Naive thymus-derived CD4-positive, alpha-beta T cell (primary cell): ENCODE measurements at places on chromosomes 7 and 10.

GRCh38 chr10:89213191-89213808 is 6.2 kb upstream of the CH25H start:
- no peaks in the 10 kb centered on the region for H3K4me1 ChIP-seq
- peaks cover 13% of the 10 kb centered on the region for H3K36me3 ChIP-seq
- DNase-seq: peak; percentile 50
- no peak overlapping the region for H3K27ac ChIP-seq
- no peak overlapping the region for H3K4me3 ChIP-seq
- H3K27me3 ChIP-seq: no peaks in the 10 kb centered on the region

DNA sequence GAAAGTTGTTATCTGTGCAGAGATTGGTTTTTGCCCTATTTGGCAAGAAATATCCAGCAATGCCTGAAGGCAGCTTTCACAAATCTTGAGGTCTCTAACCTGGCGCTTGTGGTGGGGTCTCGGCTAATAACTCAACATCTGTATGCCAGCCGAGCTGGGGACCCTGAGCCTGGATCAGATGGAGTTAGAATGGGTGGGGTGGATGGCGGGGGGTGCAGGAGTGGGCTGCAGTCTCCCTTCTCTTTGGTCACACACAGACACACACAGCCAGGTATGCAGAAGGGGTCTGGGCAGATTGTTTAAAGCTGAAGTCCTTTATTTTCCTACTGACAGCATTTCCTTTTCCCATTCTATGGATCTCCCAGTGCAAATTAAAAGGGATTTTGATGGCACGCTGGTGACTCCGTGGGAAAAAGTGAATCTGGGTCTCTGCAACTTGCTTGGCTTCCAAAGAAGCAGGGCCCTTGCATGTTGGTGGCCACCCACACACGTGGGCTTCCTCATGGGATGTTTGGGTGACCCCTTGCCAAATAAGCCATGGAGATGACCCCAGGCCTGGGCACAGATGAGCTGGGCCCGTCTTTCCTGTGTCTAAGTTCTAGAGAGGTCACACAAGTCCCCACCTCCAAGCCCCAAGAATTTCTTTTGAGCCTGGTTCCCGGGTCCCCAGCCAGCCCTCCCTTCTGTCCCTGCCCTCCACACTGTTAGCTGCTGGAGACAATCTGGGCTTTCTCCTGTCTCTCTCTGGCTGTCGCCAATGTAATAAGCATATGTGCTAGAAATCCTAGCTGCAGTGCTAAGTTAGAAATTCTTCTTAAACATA is 39.9 kb upstream of the EMX2 start:
- H3K4me1 ChIP-seq: no peaks in the 10 kb centered on the region
- no peak overlapping the region for H3K4me3 ChIP-seq
- DNase-seq: no peak
- no peaks in the 10 kb centered on the region for H3K27me3 ChIP-seq
- no peaks in the 10 kb centered on the region for H3K36me3 ChIP-seq

DNA sequence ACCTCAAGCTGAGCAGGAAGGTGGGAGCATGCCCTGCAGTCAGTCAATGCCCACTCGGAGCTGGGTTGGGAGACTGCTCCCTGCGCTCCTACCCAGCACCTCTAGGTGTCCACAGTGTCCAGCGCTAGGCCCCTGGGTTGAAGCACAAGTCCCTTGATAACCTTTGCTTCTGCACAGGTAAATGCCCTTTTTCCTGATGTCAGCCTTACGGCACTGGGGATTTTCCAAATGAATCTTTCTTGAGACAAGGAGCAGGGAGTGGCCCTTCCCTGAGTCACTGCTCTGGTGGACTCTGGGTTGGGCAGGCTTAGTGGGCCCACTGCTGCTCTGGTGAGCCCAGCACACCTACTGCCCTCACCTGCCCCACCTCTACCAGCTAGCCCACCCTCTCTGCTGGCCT is 61.9 kb upstream of the OPN4 start:
- no peak for DNase-seq
- no peak overlapping the region for H3K4me3 ChIP-seq
- H3K36me3 ChIP-seq: no peaks in the 10 kb centered on the region
- no peak overlapping the region for H3K27ac ChIP-seq

DNA sequence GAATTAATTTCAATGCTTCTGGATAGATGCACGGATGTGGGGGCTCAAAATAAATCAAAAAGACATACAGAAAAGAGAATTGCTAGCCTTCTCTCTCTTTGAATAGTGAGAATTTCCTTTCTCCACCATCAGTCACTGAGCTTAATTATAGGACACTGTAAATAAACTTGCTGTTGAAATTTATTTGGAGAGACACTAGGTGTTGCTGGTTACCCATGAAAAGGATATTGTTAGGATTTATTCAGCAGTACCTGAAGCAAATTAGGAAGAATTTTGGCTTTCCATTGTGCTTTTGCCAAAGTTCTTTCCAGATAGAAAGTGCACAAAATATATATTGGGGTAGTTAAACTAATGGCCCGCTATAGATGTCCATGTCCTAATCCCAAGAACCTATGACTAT is 27.6 kb downstream of the GCC1 start:
- no peak for DNase-seq
- no peaks in the 10 kb centered on the region for H3K27me3 ChIP-seq
- H3K27ac ChIP-seq: no peak overlapping the region
- H3K4me1 ChIP-seq: no peaks in the 10 kb centered on the region
- no peak overlapping the region for H3K4me3 ChIP-seq
- H3K36me3 ChIP-seq: no peaks in the 10 kb centered on the region

DNA sequence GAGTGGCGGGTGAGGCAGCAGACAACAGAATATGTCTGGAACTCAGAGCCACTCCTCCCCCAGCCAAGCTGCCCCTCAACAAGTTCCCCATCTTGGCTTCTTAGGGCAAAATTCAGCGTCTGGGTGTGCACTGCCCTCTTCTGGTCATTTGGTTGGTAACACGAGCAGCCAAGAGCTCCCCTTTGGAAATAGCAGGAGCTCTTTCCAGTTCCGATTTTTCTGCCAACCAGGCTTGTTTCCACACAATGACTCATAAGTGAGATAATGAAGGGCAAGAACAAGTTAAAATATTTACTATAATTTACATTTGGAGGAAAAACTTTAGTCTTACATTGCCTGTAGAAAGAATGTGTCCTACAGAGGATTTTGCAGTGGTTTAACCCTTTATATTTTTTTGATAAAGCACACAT is 70.5 kb downstream of the ADCYAP1R1 start:
- no peaks in the 10 kb centered on the region for H3K4me1 ChIP-seq
- H3K36me3 ChIP-seq: no peaks in the 10 kb centered on the region
- no peak overlapping the region for H3K4me3 ChIP-seq
- H3K27ac ChIP-seq: no peak overlapping the region
- H3K27me3 ChIP-seq: no peaks in the 10 kb centered on the region
- DNase-seq: no peak

DNA sequence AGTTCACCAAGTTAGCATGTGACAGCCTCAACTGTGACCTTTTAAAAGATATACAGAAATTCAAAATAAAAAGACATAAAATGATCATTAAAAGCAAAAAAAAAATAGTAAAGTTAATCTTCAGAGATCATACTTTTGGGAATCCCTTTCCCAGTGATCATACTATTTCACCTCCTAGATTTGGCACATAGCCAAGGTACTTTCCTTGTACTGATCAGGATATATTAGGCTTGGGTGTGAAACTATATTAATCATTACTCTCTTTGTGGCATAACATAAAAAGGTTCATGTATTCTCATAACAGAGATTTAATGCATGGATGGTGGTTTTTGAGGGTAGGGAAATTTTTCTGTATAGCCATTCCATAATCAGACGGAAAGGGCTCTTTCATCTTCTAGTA is 109.6 kb upstream of the ZWINT start:
- no peaks in the 10 kb centered on the region for H3K4me1 ChIP-seq
- H3K27me3 ChIP-seq: no peaks in the 10 kb centered on the region
- no peak overlapping the region for H3K4me3 ChIP-seq
- H3K36me3 ChIP-seq: no peaks in the 10 kb centered on the region
- no peak for DNase-seq

DNA sequence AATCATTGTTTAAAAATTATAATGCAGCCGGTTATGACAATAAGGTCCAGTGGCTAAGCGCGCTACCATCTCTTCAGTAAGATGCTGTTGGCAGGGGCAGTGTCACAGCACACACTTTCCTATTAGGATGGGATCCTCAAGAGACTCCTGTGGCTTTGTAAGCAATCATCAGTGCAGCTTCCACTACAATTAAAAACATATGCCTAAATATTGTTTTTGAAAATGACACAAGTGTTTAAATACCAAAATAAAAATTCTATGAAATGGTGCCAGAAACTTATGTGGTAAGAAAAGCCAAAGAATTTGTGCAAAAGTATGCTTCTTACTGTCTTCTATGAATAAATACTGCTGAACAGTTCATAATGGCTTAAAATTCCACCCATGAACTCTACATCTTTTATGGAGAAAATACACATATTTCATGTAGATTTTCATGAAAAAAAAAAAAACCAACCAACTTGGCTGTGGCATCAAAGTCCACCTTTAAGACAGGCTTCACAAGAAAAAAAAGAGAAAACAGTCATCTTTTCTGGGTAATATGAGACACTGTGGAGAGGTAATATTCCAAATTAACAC is 132.8 kb downstream of the SEMA3C start:
- no peak for DNase-seq
- no peak overlapping the region for H3K27ac ChIP-seq
- no peaks in the 10 kb centered on the region for H3K27me3 ChIP-seq

GRCh38 chr7:47451851-47452205 is 130.1 kb downstream of the TNS3 start:
- H3K4me3 ChIP-seq: no peak overlapping the region
- no peak for DNase-seq
- H3K27me3 ChIP-seq: no peaks in the 10 kb centered on the region
- H3K27ac ChIP-seq: no peak overlapping the region

DNA sequence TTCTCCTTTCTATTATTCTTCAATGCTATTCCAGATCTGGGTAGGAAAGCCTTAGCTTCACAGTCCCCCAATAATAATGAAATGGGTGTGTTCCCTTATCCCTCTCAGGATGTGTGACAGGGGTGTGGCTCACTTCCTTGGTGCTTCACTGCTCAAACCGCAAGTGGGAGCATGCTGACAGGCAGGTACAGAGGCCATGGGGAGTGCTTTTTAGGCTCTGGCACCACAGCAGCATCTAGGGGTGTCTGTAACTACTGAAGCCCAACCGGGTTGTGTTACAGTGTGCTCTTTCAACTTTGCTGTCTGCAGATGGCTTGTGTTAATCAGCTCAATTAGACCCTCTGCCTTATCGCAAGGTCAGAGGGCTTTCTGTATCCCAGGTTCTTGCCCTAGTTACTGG is 79.4 kb upstream of the CYP2C9 start:
- H3K27me3 ChIP-seq: no peaks in the 10 kb centered on the region
- no peaks in the 10 kb centered on the region for H3K4me1 ChIP-seq
- H3K27ac ChIP-seq: no peak overlapping the region
- H3K36me3 ChIP-seq: no peaks in the 10 kb centered on the region
- no peak overlapping the region for H3K4me3 ChIP-seq

GRCh38 chr7:24730018-24730369 is 27.3 kb downstream of the GSDME start:
- no peak overlapping the region for H3K27ac ChIP-seq
- H3K4me3 ChIP-seq: no peak overlapping the region
- DNase-seq: no peak
- no peaks in the 10 kb centered on the region for H3K36me3 ChIP-seq
- no peaks in the 10 kb centered on the region for H3K27me3 ChIP-seq

DNA sequence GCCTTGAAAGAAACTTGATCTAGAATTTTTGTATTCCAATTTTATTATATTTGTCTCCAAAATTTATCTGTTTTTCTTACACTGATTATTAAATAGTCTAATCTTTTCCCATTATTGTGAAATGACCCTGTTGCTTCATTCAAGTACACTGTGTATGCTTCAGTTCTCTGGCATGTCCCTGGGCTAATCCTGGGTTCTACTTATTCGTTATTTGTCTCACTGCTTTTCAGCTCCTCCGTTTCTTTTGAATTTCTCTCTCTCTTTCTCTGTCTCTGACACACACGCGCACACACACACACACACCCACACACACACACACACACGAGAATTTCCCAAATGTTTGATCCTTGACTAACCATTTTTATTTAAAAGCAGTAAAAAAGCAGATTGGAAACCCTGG is 768.6 kb downstream of the NRG3 start:
- H3K27me3 ChIP-seq: no peaks in the 10 kb centered on the region
- H3K36me3 ChIP-seq: no peaks in the 10 kb centered on the region
- H3K27ac ChIP-seq: no peak overlapping the region
- H3K4me3 ChIP-seq: no peak overlapping the region
- no peaks in the 10 kb centered on the region for H3K4me1 ChIP-seq
- no peak for DNase-seq

GRCh38 chr10:30499816-30500215 is 65.8 kb downstream of the MAP3K8 start:
- H3K36me3 ChIP-seq: no peaks in the 10 kb centered on the region
- no peak for DNase-seq
- H3K4me3 ChIP-seq: no peak overlapping the region
- H3K27me3 ChIP-seq: no peaks in the 10 kb centered on the region
